NB4 (cell line): ENCODE measurements at places on chromosomes 5 and 9.

GRCh38 chr9:113896713-113897112, 20.6 kb downstream of the ZNF618 start:
- DNase-seq: no peak

DNA sequence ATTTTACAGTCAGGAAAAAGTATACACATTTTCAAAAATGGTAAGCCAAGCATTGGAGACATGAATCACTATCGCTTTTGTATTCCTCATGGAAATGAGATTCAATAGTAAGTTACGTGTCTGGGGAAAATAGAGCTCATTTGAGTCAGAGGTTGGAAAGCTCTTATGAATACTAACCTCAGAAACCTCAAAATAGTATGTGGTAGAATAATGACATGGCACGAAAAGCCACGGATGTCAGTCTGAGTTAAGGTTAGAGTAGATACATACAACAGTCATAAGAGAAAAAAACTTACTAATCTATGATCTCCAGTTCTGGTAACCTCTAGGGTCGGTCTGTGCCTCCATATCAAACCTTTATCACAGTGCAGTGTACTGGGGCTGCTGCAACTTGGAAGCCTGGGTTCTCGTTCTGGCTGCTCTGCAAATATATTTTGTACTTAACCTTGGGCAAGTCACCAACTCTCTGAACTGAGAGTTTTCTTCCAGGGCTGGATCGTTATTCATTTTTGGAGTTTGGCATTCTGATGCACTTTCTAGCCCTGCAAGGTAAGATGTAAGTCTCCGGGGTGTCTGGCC, 31.8 kb downstream of the MAP1B start:
- peak; percentile 58 for DNase-seq

- no peak for DNase-seq
Measured at GRCh38 chr9:128807827-128808226, 10.5 kb upstream of the ENDOG start.

- DNase-seq: peak; percentile 98
Measured at GRCh38 chr9:19174127-19174912, 47.0 kb upstream of the PLIN2 start.

DNA sequence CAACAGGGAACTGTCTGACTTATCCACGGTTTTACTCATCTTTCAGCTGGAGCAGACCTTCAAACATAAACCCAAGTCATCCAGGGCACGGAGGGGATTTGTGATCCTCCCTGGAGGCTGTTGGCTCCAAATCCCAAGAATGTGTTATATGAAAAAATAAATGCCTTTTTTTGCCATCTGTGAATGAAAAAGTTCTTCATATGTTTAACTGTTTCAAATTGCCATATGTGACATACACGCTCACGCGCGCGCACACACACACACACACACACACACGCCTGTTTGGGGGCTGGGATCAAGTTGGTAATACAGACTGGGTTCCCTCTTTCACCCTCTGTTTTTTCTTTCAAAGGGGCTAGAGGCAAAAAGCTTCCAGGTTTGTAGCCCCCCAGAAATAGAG, 164.4 kb upstream of the EFNA5 start:
- no peak for DNase-seq

DNA sequence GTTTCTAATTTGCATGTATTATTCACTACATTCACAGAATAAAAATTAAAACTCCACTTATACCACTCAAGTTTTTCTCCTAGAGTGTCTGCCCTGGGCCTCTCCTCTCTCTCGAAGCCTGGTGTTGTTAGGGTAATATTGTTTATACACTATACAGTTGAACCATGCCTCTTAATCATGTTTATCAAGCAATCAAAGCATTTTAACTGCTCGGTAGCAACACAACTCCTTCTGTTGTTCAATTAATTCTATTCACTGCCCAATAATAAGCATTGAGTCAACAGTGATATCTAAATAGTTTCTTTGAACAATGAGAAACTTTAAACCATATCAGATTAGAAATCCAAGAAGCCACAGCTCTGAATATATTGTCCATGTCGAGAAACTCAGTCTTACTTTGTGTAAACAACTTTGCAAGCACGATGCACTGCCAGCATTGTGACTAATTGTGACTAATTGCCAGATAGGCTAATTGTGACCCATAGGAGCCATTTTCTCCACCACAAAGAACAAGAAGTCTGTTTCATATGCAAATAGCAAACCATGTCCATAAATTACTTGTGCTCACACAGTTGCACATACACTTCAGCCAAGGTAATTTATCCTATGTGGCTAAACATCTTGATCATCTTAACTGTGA, at the start of gene DNAH5:
TSS of gene DNAH5 (minus strand) at position 129 of the 640 bp plus-strand sequence. CDS start 250 bp downstream, outside the sequence.
- DNase-seq: no peak

GRCh38 chr5:72634444-72634843, 127.2 kb upstream of the ZNF366 start:
- DNase-seq: no peak

GRCh38 chr5:71974622-71975021, 132.7 kb upstream of the MAP1B start:
- no peak for DNase-seq

DNA sequence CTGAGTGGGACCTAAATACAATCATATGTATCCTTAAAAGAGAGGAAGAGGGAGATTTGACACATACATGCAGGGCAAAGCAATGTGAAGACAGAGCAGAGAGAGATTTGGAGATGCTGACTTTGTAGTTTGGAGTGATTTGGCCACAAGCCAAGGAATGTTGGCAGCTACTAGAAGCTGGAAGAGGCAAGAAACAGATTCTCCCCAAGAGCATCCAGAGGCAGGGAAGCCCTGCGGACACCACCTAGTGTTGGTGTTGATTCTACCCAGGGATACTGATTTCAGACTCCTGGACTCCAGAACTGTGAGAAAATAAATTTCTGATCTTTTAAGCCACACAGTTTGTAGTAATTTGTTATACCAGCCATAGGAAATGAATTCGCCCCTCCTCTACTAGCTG, 64.9 kb upstream of the OSMR start:
- no peak for DNase-seq

- no peak for DNase-seq
Measured at GRCh38 chr5:31768784-31769183, 129.9 kb downstream of the PDZD2 start.

DNA sequence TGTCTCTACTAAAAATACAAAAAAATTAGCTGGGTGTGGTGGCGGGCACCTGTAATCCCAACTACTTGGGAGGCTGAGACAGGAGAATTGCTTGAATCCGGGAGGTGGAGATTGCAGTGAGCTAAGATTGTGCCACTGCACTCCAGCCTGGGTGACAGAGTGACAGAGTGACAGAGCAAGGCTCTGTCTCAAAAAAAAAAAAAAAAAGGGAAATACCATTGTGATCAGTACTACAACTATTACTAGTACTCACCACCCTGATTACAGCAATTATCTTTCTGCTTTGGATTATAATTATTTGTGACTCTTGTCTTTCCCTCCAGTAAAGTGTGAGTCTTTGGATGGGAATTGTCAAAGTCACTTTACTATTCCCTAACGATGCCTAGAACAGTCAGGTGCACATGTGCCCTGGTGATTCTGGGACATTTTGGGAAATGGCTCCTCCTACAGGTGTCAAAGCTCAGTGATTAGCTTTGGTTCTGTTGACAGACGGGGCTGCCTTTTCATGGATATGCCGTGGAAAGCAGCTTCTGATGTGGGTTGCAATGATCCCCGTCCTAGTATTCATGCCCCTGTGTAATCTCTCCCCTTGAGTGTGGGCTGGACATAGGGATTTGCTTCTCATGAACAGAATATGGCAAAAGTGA, 31.8 kb upstream of the FRRS1L start:
- no peak for DNase-seq

- DNase-seq: peak; percentile 23
Measured at GRCh38 chr5:96855031-96855872, 21.0 kb upstream of the ERAP2 start.

- DNase-seq: no peak
Measured at GRCh38 chr5:35087991-35088390, 40.2 kb upstream of the AGXT2 start.

DNA sequence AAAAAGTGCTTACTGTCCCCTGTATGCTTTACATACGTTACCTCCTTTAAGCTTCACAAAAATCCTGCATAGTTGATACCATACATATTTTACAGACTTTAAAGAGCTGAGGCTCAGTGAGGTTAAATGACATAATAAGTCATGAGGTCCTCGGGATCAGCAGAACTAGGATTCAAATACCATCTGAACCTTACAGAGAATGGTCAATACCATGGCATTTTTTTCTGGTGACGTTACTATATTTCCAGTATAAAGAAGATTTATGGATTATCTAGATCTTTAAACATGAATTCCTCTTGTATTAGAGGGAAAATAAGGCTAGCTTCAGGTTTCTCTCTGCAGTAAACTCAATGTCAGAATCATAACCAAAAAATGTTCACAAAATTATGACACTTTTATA, 153.7 kb upstream of the GPR151 start:
- DNase-seq: no peak

GRCh38 chr9:98751210-98751609, 42.5 kb upstream of the GABBR2 start:
- DNase-seq: no peak

DNA sequence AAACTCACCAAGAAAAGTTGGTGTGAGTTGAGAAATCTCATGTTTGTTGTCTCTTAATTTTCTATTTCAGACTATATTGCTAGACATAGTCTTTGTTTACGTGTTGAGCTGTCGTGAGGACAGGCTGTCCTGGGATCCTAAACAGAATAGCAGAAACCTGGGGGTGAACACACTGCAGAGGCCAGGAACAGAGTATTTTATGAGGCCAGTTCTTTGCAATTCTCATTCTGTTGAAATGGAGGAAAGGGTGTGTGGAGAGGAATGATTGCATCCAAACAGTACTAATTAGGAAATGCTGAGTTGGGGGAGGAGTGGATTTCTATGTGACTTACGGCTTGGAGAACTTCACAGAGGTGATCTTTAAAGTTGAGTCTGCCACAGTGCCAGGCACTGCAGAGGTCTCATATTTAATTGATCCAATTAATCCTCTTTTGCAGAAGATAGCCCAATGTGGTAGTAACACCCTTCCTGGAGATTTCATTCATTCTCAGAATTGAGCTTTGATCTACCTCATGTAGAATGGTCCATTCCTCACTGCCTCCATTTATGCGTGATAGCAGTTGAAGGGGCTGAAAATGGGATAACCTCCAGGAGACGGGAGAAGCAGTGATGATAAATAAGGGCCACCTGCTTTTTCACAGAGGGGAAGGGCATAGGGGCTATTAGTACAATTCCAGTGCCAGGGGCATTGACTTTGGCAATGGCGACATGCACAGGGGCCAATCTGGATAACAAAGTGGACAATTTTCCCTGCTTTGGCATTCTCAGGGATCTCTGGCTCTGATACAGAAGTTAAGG, 84.7 kb upstream of the TNFAIP8 start:
- DNase-seq: peak; percentile 81

DNA sequence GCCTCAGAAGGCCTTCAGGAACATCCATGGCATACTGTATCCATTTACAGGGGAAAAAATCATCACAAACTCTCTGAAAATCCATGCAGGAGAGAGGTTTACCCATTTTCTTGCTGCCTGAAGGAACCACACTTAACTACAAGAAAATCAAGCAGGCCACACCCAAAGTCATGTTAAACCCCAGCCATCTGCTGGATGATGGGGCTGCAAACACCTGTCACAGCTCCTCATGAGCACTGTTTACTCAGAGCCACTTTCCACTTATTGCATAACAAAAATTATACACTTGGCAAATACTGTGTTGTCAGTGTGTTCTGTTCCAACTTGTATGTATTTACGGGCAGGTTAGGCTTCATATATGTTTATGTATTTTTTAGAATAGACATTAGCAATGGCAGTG, 35.8 kb downstream of the PPIC start:
- DNase-seq: no peak

- DNase-seq: no peak
Measured at GRCh38 chr9:93669116-93669957, 93.0 kb downstream of the PHF2 start.

DNA sequence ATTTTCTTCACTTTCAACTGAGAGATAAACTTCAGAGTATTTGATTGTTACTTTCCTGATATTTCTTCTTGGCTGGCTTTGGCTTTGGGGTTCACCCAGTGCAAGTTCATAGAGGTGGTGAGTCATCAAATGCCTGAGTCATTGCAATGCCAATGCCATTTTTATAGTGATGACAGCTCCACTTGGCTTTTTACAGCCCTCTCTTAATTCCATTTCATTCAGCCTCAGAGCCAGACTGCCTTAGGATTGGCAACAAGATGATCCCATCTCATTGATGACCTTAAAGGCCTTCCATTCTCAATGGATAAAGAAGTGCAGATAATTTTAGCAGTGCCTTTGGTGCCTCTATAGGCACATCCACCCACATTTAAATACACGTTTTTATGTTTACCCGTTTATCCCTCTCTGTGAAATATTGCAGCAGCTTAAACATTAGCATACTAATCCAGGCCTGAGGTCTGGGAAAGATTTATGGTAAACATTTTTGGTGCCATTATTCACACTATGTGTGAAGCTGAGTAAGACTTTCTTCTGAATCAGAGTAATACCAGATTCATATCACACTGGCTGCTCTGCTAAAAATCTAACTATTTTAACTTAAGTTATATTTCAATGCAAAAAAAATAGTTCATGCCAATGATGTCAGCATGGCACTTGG, 88.9 kb upstream of the TYRP1 start:
- DNase-seq: peak; percentile 31

- DNase-seq: peak; percentile 69
Measured at GRCh38 chr9:122158202-122158601, 1.4 kb downstream of the NDUFA8 start.

- DNase-seq: no peak
Measured at GRCh38 chr9:2838371-2839000, 5.4 kb downstream of the PUM3 start.

DNA sequence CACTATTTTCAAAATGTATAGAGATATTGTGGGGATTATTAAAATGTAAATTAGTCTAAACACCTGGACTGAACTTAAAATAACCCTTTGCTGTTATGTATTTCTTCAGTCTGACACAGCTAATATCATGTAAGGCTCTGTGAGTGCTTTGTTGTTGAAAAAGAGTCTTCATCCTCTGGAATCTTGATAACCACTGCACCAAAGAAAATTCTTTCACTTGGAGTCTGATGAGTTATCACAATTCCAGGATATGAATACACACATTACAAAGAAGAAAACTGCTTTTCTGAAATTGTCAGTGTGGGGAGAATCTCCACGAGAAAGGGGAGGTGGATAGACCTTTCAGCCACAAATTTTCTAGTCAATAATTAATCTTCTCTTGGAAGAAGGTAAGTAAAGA, 42.3 kb upstream of the TARS1 start:
- no peak for DNase-seq

DNA sequence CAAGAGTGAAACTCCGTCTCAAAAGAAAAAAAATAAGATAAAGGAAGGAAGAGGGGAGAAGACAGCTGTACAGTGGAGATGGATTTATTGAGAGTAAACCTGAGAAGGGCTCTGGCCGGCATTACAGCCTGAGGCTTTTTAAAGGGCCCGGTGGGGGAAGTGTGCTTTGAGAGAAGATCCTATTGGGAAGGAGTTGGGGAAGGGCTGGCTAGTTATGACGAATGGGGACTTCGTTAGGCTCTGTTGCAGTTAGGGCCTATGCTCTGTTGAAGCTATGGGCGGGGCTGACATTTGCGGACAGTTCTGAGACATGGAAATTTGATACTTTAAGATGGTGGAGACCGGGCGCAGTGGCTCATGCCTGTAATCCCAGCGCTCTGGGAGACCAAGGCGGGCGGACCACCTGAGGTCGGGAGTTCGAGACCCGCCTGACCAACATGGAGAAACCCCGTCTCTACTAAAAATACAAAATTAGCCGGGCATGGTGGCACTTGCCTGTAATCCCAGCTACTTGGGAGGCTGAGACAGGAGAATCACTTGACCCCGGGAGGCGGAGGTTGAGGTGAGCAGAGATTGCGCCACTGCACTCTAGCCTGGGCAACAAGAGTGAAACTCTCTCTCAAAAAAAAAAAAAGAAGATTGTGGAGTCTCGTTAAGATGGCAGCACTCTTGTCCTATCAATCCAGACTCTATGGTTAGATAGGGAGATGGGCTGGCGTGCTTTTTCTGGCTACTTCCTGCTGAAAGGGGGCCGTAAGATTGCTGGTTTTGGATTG, 33.2 kb downstream of the C9orf50 start:
- DNase-seq: no peak
